A673 (cell line): ENCODE measurements at places on chromosomes 6 and 20. TPM values are rescaled to one million over a fixed set of nuclear protein-coding genes. Genes with fewer than 3 reads are reported as not detected.

Gene TRMT11
- 25.9 and 29.1 TPM in 2 replicates for total RNA-seq

Gene OGFRL1
- 8.0 and 9.3 TPM in 2 replicates for total RNA-seq

Gene C6orf141
- total RNA-seq = 9.7 and 11.7 TPM in 2 replicates

Gene ZNF311
- total RNA-seq = 0.84 and 0.92 TPM in 2 replicates

Gene RING1
- 43.3 and 47.5 TPM in 2 replicates for total RNA-seq

Gene ATF6B
- total RNA-seq = 70.2 and 74.7 TPM in 2 replicates

Gene FAM83C
- total RNA-seq = not detected in 2 replicates

Gene MUC22
- not detected in 2 replicates for total RNA-seq

Gene PPP1R16B
- total RNA-seq = 0.13 and 0.17 TPM in 2 replicates

Gene SLC22A16
- 0.15 TPM in 1 of 2 replicates, not detected in the other for total RNA-seq

Gene BCL2L1
- 44.5 and 47.8 TPM in 2 replicates for total RNA-seq

Gene FERMT1
- total RNA-seq = 1.3 and 2.0 TPM in 2 replicates

Gene EEF1E1
- total RNA-seq = 124 and 147 TPM in 2 replicates

Gene SIM1
- 0.17 and 0.22 TPM in 2 replicates for total RNA-seq

Gene TAAR9
- not detected in 2 replicates for total RNA-seq

Gene BANF2
- total RNA-seq = not detected in 2 replicates

Gene ADGRB3
- 7.7 and 8.1 TPM in 2 replicates for total RNA-seq

Gene SLC52A3
- total RNA-seq = not detected in 2 replicates

Gene CD24
- 10.2 and 12.2 TPM in 2 replicates for total RNA-seq

Gene RHAG
- total RNA-seq = not detected in 2 replicates

Gene STX7
- 19.5 and 22.4 TPM in 2 replicates for total RNA-seq

Gene OVOL2
- total RNA-seq = not detected in 2 replicates

Gene SAMD5
- 4.3 and 6.1 TPM in 2 replicates for total RNA-seq

Gene TNFRSF6B
- total RNA-seq = not detected in 2 replicates

Gene HSPA1L
- total RNA-seq = 1.1 and 1.4 TPM in 2 replicates

Gene PKIB
- 10.4 and 11.5 TPM in 2 replicates for total RNA-seq

Gene ZSCAN12
- total RNA-seq = 12.1 and 13.1 TPM in 2 replicates

Gene SLC32A1
- not detected in 2 replicates for total RNA-seq

Gene TENT5A
- total RNA-seq = 36.9 and 37.1 TPM in 2 replicates

Gene KCNK16
- total RNA-seq = not detected in 2 replicates

Gene ADGRF5
- 0.31 and 0.34 TPM in 2 replicates for total RNA-seq

Gene PGC
- total RNA-seq = not detected in 2 replicates

Gene OPN5
- not detected in 2 replicates for total RNA-seq

Gene TREM1
- total RNA-seq = not detected in 2 replicates

Gene SSTR4
- not detected in 2 replicates for total RNA-seq

Gene THBS2
- total RNA-seq = 0.13 and 0.66 TPM in 2 replicates

Gene TTLL9
- total RNA-seq = not detected in 2 replicates

Gene ADIG
- total RNA-seq = not detected in 2 replicates

Gene TREM2
- not detected in 2 replicates for total RNA-seq

Gene OR2J3
- not detected in 2 replicates for total RNA-seq

Gene TOP1
- total RNA-seq = 108 and 125 TPM in 2 replicates

Gene PHACTR2
- 2.4 and 3.8 TPM in 2 replicates for total RNA-seq

Gene ZBTB9
- 14.6 and 16.9 TPM in 2 replicates for total RNA-seq

Gene SLC35D3
- total RNA-seq = not detected in 2 replicates

Gene NTSR1
- total RNA-seq = 8.7 and 15.9 TPM in 2 replicates

Gene RIMS4
- total RNA-seq = 0.24 and 0.39 TPM in 2 replicates
